DMS 273 treated with DMSO at 0.1 percent for 48 hours (cell line): ENCODE measurements at places on chromosomes 2 and 18.

GRCh38 chr18:48719974-48720654 is 181.3 kb downstream of the CTIF start:
- DNase-seq: no peak

GRCh38 chr2:66125951-66126350 is 309.0 kb upstream of the MEIS1 start:
- DNase-seq: no peak

DNA sequence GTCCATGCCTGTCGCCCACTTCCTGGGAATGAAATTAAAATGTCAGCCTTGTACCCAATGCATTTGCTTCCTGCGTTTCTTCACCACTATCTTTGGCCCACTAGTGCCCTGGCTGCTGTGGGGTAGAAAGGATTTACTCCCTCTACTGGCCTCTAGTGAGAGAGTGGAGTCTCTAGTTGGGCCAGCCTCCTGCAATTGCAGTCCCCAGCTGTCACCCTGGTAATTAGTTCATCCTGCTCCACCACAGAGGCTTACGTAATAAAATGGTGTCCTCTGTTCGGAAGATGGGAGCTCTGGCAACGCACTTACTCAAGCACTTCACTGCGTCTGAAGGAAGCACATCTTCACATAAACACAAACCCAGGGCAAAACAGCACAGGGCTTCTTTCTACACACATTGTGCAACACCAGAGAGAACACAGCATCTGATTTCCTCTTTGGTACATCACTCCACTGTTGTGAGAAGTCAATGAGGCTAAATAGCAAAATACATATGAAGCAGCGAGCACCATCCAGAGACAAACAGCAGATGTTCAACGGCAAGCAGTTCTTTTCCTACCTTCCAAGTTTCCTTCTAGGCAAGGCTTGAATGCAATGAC is 274.6 kb downstream of the LRATD1 start:
- DNase-seq: peak; percentile 12

GRCh38 chr18:46437061-46437460 is 220.0 kb downstream of the LOXHD1 start:
- DNase-seq: no peak

DNA sequence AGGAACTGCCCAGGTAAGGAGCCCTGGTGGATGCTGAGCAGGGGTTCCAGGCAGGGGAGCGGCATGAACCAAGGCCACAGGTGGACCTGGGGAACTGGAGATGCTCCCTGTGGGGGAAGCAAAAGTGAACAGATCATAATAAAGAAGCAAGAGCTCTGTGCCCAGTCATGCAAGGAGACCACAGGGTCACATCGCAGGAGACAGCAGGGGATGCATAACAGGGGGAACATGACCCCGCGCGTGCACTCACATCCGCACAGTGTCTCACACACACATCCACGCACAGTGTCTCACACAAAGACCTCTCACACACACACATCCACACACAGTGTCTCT is 473.3 kb upstream of the HS6ST1 start:
- DNase-seq: no peak

DNA sequence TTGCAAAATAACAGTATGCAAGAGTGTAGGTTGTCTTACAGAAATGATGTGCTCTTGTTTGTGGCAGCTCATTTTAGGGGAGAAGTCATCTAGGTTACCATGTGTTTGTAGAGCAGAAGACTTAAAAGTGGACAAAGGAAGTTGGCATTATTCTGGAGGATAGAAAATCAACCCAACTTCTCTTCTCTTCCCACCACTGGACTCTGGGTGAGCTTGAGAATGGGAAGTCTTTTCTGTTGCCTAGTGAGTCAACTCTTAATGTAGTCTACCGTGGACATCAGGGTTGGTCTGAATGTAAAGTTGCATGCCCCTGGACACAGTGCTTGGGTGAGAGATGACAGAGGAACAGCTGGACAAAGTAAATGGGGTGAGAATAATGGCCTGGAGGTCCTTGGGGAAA is 98.3 kb downstream of the FMNL2 start:
- DNase-seq: no peak

DNA sequence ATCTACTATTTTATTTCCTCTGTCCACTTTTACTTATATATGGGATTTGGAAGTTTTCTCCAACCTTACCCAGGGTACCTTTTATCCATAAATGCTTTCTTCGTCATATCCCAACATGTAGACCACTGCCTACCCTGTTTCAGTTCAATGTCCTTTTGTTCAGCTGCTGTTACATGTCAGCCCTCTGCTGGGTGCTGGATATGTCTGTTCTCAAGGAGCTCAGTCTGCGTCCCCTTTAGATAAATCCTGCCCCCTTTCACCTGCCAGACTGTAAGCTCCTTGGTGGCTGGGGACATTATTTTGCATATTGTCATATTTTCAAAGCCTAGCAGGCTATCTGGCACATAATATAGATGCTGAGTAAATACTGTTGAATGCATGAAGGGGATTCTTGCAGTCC is 53.2 kb downstream of the NEMP2 start:
- no peak for DNase-seq

GRCh38 chr2:47024046-47024445 is 108.4 kb upstream of the MCFD2 start:
- no peak for DNase-seq

DNA sequence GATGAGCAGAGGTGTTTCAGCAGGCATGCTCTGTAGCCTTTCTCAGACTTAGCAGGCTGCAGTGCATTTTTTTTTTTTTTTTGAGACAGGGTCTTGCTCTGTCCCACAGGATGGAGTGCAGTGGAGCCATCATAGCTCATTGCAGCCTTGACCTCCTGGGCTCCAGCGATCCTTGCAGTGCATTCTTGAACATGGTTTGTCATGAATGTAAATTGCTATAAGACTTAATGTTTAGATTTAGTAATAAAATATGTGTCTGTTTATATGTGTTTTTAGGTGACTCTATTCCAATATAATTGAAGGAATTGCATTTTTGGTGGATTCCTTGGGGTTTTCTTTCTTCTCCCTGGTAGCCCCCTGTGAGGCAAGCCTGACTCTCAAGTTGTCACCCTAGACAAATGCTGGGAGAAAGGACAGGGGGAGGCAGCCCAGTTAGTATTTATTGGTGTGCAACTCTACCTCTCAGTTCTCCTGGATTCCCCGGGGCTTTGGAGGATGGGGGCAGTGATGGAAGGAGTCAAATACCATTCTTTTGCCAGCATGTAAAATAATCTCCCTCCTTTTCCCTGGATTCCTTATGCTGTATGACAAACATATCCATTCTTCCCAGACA is 22.7 kb downstream of the LYPD6B start:
- no peak for DNase-seq

DNA sequence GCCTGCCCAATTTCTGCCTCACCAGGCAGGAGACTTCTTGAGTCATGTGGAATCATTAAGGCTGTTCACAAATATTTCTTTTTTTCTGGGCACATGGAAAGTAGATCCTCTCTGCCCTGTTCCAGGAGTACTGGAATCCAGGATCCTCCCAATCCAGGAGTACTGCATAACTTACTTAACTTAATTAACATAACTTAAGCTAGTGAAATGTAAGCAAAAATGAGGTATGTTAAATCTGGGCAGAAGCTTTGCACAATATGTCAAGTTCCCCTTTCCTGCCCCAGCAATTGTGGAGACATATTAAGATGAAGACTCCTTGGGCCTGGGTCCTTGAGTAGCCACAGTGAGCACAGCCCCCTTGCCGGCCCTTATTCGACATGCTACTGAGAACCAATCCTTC is 3.2 kb downstream of the CD207 start:
- no peak for DNase-seq

DNA sequence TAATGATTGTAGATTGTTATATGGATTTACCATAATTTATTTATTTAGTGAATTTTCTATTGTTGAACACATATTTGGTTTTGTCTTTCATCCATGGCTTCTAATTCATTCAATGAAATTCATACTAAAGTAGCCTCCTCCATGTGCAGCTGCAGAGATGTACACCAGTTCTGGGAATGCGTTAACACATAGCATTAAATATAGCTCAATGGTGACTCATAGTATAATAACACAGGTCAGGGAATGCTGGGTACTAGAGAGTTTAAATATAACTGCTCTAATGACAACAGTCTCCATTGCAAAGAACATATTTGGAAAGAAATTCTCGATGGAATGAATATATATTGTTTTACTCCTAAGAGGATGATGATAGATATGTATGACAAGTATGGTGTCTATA is 1190.2 kb upstream of the NRXN1 start:
- DNase-seq: no peak

DNA sequence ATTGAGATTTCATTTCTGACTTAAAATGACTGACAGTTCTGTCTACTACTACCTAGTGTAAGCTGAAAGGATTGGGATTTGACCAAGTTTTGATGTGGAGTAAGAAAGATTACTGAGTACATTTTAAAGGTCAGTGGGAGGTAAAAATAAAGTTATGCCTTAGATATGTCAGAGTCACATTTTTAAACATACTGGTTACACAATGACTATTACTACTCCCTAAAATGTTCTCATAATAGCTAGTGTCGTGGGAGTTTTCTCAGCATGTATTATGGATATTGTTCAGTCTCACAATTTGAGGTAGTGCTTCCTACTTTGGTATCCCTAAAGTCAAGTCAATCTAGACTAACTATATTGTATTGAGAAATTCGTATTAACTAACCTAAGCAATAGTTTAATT is 1092.5 kb downstream of the LRP1B start:
- no peak for DNase-seq

DNA sequence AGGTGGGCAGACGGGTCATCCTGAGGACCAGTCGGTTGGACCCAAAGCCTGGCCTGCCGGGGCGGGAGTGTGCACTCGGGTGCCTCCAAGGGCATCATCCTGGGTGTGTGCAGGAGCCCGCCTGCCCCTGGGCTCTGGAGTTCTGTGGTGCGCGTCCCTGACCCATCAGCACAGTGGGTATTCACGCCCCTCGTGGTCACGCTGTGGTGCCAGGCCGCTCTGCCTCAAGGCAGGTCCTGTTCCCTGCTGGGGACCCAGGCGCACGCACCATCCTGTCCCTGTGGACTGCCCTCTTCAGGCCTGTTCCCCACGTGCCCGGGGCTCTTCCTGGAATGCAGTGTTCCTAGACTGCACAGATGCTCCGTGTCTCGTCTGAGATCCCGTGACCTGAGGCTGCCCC is 14.3 kb upstream of the D2HGDH start:
- no peak for DNase-seq

GRCh38 chr2:140502951-140503630 is 1627.7 kb downstream of the LRP1B start:
- DNase-seq: no peak

- no peak for DNase-seq
These were observed 301.5 kb downstream of the PIEZO2 start for GRCh38 chr18:10847907-10848306.

DNA sequence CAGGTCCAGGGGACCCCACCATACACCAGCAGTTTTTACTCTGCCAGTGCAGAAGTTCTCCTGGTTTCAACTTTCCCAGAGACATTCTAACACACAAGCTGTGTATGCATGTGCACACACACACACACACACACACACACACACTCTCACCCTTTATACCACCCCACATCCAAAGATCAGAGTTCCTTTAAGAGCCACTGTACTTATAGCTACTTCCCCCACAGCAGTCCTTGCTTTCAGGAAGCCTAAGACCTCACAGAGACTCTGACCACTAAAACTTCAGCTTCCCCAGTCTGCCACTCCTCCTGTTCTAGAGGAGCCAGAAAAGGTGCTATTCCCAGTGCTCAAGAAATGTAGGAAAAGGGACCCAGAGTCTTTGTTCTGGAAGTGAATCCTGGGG is 107.8 kb downstream of the ZNF521 start:
- DNase-seq: no peak

- no peak for DNase-seq
These were observed 8.5 kb downstream of the RFX8 start for GRCh38 chr2:101466426-101466825.
